ENCODE measurements at places on chromosomes 11 and 22. TPM values are rescaled to one million over a fixed set of nuclear protein-coding genes. Genes with fewer than 3 reads are reported as not detected.

MMP12 gene
- not detected for total RNA-seq

OR5J2 gene
- not detected for total RNA-seq

SERHL2 gene
- total RNA-seq, result 9.1 TPM

GTSE1 gene
- not detected for total RNA-seq

CALCB gene
- total RNA-seq, result not detected

OR51B4 gene
- not detected for total RNA-seq

C11orf91 gene
- not detected for total RNA-seq

POU2AF1 gene
- 0.17 TPM for total RNA-seq

KRTAP5-1 gene
- not detected for total RNA-seq

OR4D5 gene
- not detected for total RNA-seq

THY1 gene
- total RNA-seq, result 36.0 TPM

GAB4 gene
- not detected for total RNA-seq

SCN3B gene
- 2.0 TPM for total RNA-seq

MPZL2 gene
- total RNA-seq, result 31.6 TPM

GRCh38 chr11:121557348-121557747, 104.6 kb upstream of the SORL1-AS1 start:
- DNase-seq, result no peak

GRCh38 chr22:50526834-50527801, 1.7 kb upstream of the SCO2 start:
- DNase-seq, result no peak

GRCh38 chr22:36753120-36753802, 22.7 kb downstream of the IFT27 start:
- no peak for DNase-seq

DNA sequence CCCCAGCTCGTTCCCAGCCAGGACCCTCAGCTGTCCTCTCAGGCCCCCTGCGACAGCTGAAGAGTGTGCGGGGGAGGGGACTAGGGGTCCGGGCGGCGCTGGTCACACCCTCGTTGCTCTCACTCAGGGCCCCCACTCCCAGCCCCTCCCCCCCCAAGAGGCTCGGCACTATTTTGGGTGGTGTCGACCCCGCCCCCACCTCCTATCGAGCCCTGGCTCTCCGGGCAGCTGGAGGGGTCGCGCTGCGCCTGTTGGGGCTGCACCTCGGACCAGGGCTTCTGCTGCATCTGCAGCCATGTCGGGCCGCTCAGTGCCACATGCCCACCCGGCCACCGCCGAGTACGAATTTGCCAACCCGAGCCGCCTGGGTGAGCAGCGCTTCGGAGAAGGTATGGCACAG, at the start of gene HSPB2:
HSPB2 (plus strand) TSS at position 200 of the 400 bp plus-strand sequence; CDS start at position 296, 96 bp downstream.
- no peak for DNase-seq

GRCh38 chr11:103894673-103895072, 141.8 kb upstream of the DDI1 start:
- no peak for DNase-seq

GRCh38 chr11:122509899-122510298, 145.6 kb upstream of the UBASH3B start:
- DNase-seq, result no peak

- DNase-seq, result no peak
These were observed 886 bp downstream of the SHISA8 start for GRCh38 chr22:41913842-41914534.

DNA sequence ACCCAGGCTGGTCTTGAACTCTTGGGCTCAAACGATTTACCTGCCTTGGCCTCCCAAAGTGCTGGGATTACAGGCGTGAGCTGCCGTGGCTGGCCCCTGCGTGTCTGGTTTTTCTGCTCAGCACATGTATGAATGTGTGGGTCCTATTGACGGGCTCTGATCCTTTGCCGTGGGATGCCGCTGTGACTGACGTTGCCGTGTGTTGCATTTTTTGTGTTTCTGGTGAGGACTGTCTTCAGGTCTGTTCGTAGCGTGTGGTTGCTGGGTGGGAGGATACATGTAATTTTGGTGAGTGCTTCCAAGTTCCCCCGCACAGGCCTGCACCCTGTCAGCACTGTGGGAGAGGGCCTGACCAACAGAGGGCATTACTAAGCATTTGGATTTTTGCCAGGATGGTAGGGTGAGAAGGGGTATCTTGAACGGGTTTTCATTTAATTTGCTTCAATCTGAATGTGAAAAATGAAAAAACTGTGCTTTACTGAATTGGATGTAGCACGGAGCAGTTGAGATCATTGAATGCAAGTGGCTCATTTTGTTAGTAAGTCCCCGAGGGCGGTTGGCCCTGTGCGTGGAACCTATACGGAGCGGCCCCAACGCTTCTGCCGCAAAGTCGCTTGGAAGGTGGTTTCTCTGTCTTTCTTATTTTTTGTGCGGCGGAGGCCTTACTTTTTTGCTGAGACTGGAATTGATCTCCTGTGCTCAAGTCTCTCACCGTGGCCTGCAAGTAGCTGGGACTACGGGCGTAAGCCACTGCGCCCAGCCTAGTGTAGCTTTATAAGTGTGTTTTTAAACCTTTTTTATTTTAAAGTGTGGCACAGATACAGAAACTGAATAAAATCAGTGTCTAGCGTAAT, 8.2 kb downstream of the ZBED4 start:
- no peak for DNase-seq

DNA sequence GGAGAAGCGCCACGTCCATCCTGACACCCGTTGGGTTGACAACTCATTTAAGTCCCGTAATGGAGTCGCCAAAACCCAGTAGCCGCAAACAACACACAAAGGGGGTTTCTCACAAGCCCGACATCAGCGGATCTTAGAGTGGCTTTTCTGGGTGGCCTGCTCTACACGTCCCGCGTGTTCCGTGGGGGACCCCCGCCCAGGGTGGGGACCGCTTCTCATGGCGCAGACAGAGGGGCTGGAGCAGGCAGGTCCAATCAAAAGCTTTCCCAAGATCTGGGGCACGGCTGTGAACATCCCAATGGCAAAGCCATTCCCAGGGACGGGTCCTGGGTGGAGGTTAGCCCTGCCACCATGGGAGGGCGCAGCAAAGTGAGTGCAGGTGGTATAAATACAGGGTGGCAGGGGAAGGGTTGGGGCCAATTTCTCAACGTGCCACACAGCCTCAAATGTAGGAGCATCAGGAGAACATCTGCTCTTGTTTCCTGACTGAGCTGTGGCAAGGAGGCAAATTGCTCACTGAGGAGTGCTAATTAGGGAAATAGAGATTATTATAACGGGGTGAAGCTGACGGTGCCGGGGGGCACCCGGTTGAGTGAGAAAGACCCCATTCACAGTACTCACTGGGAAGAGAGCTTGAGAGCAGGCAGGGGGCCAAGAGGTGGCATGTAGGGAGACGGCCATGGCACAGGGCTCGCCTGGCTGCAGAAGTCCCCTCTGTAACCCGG, 1447.2 kb downstream of the TBC1D22A start:
- peak; percentile 77 for DNase-seq

- DNase-seq, result no peak
These were observed 31.3 kb upstream of the SLN start for GRCh38 chr11:107743191-107743590.

DNA sequence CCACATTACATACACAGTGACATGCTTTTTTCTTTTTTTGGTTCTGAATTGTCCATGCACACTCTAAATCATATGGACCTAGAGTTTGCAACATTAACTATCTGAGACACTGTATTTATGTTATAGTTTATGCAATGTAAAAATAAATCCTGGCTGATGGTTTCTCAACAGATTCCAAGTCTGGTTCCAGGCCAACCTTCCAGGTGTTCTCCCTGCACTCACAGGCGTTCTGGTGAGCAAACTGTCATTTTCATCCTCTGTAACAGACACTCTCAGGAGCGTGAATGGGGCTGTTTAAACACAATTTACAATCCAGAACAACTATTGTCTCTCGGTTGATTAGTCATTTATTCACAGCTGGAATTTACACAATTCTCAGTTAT, 36.5 kb upstream of the ANKK1 start:
- DNase-seq, result no peak

GRCh38 chr11:69524291-69524882, 42.9 kb downstream of the LINC01488 start:
- no peak for DNase-seq

GRCh38 chr11:112615238-112615637, 346.0 kb upstream of the NCAM1 start:
- peak; percentile 39 for DNase-seq

DNA sequence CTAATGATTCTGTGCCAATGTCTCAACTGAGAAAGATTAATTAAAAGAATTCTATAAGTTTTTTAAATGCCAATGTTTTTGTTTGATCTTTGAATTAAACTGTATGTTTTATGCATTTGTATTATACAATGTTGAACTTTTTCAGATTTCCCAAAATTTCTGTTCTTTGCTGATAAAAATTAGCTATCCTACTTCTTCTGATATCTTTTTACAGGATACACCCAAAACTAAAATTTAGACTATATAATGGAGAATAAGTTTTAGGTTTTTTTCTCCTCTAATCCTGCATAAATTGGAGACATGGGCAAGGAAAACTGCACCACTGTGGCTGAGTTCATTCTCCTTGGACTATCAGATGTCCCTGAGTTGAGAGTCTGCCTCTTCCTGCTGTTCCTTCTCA, at the start of gene OR5L2:
OR5L2 (plus strand) TSS at position 301 of the 400 bp plus-strand sequence; CDS start at position 301, 0 bp downstream.
- no peak for DNase-seq

DNA sequence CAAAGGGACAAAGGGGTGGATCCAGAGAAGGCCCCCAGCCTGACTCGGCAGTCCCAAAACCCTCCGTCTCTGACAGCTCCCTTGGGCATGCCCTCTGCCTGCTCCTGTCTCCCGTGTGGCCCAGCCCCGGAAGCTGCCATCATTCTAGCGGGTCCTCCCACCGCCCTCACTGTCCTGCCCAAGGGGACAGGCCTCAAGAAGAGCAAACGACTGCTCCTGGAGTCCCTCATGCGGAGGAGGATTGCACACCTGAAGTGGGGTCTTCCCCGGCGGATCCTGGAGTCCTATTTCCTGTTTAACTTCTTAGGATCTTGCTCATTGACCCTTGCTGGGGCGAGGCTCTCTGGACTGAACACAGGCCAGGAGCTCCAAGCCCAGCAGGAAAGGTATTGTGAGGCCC, 2.6 kb upstream of the MEI1 start:
- DNase-seq, result no peak

DNA sequence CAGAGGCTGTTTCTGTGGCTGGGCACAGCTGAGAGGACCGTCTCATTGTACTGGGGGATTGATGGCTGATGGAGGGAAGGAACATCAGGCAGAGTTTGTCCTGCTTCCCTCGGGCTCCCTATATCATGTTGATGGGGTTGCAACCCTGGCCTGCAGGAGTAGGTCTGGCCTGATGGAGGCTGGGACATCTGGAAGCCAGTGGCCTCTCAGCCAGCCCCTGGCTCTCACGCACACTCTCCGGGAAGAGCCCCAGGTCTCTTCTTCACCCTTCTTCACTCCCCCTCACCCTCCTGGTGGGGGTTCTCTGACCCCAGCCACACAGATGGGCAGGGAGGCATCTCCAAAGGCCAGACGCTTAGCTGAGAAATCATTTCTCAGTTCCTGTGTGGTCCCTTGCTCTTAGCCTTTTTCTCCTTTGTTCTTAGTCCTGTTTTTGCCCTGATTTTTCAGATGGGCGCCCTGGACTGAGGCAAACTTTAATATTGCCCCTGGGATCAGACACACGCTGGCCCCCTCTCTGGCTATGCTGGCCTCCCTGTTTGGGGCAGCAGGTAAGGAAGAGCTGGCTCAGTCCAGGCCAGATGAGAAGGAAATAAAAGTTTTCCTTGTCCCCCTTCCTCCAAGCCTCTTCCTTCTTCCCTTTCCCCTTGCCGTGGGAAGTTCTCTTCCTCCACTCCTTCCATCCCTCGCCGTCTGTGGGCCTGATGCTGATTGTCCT, 13.9 kb upstream of the ANO1 start:
- DNase-seq, result peak; percentile 72

- DNase-seq, result no peak
These were observed 73.3 kb downstream of the SERGEF start for GRCh38 chr11:17939542-17939941.

DNA sequence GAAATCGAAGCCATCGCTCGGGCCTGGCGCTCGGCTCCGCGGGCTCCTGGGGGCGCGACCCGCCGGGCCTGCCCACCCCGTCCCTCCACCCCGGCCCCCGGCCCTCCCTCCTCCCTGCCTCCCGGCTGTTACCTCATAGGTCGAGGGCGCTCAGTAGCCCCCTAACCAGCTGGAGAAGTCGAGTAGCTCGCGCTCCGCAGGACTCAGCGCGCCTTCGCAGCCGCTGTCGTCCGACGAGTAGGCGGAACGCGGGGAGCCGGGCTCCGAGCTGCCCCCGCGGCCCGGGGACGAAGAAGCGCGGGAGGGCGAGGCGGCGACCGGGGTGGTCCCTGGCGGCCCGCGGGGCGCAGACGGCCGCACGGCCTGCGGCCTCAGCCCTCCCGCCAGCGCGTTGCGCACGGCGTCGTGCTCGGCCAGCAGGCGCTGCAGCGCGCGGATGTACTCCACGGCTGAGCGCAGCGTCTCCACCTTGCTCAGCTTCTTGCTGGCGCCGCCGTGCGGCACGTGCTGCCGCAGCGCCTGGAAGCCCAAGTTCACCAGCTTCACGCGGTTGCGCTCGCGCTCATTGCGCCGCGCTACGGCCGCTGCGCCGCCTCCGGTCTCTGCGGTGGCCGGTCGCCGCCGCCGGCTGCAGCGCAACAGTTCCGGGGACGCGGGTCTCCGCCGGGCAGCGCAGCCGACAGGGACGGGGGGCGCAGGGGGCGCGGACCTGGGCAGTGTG, 627 bp downstream of the ASCL2 start:
- peak; percentile 57 for DNase-seq
